Tongue (tissue), 3 donors: ENCODE measurements at places on chromosomes 6 and 20.
A peak's percentile ranks its signal among the peaks of the same experiment; 100 is the strongest.

- DNase-seq, result no peak
These were observed 26.2 kb downstream of the RRAGD start for GRCh38 chr6:89385846-89386245.

GRCh38 chr20:59564171-59564570, 40.2 kb upstream of the PHACTR3 start:
- DNase-seq, result no peak

GRCh38 chr20:8362457-8362856, 230.4 kb downstream of the PLCB1 start:
- no peak for DNase-seq

DNA sequence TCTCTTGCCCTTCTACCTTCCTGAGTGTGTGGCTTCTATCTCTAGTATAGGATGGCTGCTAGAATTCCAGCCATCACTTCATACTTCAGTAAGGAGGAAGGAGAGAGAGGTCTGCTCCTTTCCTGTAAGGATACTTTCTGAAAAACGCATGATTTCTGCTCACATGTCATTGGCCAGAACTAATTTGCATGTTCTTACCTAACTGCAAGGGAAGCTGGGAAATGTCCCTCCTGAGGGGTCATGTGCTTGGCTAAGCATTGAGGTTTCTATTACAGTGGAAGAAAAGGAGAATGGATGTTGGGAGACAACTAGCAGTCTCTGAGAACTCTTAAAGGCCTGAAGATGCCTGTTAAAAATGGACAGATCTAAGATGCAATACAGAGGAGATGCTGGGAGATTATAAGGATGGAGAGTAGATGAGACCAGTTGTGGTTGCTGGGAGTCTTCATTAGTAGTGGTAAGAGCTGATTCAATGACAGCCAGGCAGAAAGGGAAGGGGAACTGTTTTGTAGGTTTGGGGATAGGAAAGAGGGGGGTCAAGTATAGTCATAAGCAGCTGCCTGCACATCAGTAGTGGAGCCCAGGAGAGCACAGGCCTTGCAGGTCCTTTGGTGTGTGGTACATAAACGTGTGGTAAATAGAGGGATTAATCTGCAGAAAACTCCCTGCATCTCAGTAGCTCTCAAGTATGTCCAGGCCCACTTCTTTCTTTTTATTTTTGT, 20.2 kb downstream of the CDS2 start:
- DNase-seq, result no peak

DNA sequence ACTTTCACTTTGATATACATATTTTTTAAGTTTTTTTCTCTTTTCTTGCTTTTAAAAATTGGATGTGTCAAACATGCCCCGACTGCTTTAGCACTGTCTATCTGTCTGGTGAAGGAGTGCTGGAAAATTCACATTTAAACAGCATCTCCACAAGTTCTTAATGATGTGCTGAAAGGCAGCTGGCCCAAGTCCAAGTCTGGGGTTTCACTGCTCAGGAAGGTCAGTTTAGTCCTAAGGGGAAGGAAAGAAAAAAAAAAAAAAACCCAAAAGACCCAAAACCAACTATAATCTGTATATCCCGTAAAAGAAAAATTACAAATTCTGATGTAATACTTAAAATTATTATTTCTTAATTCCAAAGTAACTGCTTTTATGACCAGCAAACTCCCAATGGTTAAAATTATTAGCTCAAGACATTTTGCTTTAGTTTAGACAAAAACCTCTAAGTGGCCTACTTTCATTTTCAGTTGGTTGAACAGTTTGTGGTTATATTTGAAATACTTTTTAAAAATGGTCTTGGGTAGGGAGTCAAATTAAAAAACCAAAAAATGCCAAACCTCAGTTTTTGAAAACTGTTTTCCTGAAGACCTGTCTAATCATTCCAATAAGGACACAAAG, 79.5 kb upstream of the PREP start:
- peak; percentile 20 for DNase-seq

DNA sequence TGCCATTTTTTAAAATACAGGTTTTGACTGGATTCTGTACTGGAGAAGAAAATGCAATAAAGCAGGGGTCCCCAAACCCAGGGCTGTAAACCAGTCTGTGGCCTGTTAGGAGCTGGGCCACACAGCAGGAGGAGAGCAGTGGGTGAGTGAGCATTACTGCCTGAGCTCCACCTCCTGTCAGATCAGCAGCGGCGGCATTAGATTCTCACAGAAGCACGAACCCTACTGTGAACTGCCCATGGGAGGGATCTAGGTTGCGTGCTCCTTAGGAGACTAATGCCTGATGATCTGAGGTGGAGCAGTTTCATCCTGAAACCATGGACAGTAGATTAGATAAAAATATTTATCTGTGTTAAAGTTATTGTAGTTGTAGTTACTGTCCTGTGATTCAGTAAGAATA, 21.1 kb upstream of the FBXO9 start:
- DNase-seq, result no peak

DNA sequence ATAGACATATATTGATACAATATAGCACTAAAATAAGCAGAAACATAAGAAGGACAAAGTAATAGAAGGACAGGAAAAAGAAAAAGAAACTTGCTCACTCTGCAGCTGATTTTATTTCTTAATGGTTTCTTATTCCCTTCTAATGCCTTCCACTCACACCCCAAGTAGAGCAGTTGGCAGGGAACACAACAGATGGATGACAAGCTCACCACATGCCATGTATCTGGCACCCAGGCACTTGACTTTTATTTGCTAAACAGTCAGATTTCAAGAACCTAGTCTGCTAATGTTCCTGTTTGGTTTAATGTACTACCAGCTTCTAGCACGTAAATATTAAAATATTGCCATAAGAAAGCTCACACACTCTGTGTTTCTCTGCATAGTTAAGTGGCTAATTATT, 87.1 kb downstream of the COL19A1 start:
- DNase-seq, result peak; percentile 78

DNA sequence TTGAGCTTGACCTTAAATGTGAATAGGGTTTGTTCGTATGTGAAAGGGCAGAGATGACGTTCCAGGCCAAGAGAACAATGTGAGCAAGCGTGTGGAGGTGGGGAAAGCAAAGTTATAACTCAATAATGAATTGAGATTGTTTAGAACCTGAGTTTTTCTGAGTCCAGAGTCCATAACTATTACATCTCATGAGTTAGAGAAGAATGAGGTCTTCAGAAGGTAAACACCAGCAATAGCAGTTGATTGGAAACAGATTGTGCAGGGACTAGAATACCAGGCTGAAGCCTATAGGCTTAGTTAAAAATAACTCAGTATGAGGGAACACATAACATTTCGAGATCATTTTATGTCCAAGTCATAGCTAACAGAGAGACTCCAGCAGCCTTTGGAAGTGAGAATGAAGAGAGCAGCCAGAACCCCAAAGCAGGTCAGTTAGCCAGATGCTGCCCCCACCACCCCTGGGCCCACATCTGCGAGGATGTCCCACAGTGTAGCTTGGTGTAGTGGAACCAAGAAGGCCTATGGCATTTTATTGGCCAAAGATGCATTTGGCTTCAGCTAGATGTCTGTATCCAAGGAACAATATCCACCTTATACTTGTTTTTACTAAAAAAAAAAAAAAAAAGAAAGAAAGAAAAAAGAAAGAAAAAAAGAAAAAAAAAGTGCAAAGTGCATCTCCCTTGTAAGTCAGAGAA, 121.7 kb downstream of the TNFRSF21 start:
- peak; percentile 38 for DNase-seq

DNA sequence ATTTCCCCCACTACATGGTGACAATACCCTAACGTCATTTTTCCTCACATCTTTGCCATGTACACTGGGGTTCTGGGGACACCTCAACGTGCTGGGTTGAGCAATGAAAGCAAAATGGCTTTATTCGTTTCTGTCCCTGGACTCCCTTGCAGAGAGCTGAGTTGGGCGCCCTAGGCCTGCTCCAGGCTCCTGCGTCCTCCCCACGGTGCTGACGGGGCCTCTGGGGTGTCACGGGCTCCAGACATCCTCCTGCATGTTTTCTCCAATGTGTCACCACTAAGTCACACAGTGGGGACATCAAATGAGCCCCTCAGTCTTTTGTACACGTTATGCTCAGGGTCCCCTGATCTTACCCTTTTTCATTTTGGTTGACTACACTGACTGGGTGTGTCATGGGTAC, 99.8 kb downstream of the TTLL2 start:
- DNase-seq, result no peak

DNA sequence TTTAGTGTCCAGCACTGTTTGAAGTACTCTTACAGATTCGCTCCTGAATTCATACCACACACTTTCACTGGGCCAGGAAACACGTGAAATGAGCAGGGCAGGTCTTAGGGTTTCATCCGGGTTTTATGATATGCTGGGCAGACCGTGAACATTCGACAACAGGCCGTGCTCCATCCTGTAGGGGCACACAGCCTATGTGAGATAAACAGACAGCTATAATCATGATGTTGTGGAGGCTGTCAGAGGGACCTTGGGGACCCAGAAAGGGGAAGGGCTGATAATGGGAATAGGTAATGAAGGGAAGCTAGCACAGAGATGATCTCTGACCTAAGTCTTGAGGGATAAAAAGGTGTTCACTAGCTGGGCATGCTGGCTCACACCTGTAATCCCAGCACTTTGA, 110.4 kb downstream of the RIN2 start:
- no peak for DNase-seq

- DNase-seq, result no peak
These were observed 60.7 kb downstream of the MDGA1 start for GRCh38 chr6:37636801-37637561.

DNA sequence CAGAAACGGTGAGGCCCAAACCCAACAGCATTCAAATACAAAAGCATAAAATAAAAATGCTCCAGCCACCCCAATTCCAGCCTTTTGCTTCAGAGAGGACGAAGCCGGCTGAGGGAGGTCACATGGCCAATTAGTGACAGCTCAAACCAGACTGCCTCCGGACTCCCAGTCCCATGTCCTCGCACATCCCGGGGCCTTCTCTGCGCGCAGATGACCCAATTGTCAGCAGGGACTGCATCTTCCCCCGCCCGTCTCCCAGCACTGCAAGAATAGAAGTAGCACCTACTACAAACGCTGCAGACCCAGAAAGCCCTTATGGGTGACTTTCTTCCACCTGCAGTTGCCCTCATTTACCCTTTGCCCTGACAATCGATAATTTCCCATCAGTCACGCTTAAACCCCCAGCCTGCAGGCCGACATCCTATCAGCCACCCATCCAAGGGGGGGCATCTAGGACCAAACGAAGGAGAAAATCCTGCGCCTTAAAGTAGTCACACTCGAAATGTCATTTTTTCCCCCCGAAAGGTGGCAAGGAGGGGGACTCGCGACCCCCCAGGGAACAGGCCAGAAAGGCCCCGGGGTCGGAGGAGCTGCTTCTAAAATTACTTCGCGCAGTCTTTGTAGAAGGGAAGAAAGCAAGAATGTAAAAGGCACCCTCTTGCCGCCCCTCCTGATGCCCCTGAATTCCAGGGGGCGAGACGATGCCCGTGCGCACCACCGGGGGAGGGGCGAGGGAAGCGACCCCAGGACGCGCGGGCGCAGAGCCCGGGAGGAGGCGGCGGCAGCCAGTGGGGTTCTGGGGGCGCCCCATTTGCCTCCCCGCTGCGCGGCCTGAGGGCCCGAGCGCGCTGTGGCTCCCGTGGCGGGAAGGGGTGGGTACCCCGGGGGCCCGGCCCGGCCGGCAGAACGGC, 792 bp downstream of the SLC23A2 start:
- peak; percentile 32 for DNase-seq
